ENCODE measurements at places on chromosomes 2 and 18.

- no peak for DNase-seq
Measured at GRCh38 chr2:236550701-236551465, 18.7 kb upstream of the ACKR3 start.

DNA sequence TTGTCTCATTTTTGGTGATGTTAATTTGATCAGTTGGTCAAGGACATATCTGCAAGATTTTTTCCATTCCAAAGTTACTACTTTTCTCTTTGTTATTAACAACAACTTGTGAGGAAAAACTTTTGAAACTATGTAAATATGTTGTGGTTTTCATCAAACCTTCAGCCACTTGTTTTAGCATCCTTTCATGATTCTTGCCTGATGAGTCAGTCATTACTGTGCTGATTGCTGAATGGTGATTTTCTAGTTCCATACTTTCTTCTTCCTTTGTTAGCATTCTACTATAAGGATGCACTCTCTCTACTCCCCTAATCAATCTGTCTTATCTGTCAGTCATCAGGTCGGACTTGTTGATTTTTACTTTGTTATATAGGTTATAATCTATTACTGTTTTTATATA, 10.9 kb downstream of the TMEM87B start:
- no peak for DNase-seq

DNA sequence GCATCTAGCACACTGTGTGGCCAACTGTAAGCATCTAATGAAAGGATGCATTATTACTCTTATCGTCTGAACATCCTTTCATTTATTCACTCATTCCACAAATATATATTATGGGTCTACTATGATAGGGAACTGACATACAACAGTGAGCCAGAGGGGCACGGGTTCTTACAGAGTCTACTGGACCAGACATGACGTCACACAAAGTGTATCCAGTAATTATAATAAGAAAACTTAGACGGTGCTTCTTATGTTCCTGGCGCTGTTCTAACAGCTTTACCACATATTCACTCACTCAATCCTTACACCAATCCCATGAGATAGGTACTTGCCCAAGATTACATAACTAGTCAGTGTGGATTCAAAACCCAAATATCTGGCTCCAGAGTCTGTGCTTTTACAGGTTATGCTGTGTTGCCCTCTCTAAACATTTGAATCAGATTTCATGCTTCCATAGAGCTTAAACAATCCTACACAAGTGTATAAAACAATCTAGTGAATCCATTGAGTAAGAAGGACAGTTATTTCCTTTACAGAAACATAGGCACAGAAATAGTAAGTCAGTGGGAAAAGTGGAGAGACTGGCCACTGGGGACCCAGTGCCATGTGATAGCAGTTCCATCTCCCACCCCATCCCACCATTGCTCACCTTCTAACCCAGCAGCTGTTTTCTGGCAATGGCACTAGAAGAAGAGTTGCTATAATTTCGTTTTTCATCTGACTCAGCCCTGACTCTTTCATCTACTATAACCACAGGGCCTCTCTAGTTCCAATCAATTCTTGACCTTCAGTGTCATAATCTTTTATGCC, 24.2 kb upstream of the ARL5A start:
- no peak for DNase-seq

DNA sequence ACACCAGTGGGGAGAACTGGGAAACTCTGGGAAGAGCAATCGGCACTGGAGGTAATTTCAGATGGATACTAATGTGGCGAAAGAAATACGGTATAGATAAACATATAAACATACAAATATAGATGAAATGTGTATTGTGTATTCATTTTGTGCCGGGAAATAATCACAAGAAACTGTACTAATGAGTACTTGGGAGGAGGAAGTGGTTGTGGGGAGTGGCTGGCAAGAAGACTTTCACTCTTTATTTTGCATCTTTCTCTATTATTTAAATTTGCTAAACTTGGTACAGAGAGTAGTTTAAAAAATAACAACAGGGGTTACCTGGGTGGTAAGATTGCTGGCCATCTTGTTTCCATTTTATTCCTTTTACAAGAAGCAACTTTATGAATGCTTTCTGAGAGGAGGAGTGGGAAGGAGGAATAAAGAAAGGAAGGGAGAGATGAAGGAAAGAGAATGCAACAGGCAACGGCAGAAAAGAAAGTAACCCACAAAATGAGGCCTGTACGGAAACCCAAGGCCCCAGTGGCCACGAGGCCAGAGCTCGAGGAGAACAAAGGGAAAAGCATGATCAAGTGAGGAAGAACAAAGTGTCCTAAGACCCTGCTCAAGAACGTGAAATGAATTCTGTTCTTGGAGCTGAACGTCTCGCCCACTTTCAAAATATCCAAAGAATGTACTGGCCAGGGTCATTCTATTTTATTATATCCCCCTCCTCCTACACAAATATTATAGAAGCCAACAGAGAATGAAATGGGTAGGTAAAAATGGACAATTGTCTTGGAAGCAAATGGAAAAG, 45.2 kb downstream of the FAM178B start:
- no peak for DNase-seq

- no peak for DNase-seq
Measured at GRCh38 chr2:236517251-236518031, 52.2 kb upstream of the ACKR3 start.

GRCh38 chr2:42722320-42723190, 41.4 kb downstream of the OXER1 start:
- DNase-seq: peak; percentile 35

GRCh38 chr2:41400088-41400665, 647.6 kb upstream of the PKDCC start:
- DNase-seq: no peak

- peak; percentile 10 for DNase-seq
Measured at GRCh38 chr2:144596073-144596871, 76.4 kb upstream of the ZEB2 start.

DNA sequence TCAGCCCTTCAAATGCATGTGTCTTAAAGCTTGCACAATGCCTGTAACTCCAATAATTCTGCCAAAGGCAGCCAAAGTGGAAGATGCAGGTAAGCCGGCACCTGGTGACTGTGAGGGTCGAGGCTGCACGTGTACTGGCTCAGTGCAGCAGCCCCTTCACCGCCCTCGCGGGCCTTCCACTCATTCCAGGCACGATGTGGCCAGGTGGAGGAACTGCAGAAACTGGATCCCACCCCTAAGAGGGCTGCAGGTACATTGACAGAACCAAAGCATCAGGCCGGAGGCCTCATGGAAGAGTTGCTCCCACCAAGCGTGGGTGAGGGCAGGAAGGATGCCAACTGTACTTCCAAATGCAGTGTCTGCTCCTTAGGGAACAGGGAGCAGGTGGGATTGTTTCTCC, 253.4 kb downstream of the HDAC4 start:
- no peak for DNase-seq

DNA sequence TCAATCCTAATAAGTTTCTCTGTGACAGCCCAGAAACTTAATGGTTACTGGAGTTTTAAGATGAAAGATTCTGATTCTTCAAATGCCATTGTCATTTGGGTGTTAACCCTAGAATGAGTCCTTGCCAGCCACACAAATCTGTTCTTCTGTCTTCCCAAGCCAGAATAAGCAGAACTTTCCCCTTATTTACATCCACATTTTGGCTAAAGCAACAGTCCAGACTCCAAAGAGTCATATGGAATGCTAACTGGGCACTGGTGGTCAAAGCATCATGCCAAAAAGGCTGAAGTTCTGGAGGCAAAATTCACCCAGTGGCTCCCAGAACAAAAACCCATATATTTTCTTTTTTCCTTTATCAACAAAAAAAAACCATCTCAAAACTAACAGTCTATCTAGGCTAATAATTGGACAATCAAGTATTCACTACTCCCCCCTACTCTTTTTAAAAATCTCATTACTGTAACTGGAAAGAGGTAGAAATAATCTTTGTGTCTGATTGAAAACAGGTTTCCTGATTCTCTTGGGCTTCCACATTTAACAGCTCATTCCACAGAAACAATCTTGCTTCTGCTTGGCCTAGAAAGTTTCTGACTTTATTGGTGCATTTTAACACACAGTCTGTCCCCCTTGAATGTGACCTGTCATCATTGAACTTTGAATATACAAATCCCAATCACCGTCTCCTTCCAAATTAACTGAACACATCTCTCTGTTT, 89.6 kb upstream of the SETBP1 start:
- no peak for DNase-seq

- DNase-seq: no peak
Measured at GRCh38 chr2:21770787-21771186, 647.0 kb downstream of the TDRD15 start.

DNA sequence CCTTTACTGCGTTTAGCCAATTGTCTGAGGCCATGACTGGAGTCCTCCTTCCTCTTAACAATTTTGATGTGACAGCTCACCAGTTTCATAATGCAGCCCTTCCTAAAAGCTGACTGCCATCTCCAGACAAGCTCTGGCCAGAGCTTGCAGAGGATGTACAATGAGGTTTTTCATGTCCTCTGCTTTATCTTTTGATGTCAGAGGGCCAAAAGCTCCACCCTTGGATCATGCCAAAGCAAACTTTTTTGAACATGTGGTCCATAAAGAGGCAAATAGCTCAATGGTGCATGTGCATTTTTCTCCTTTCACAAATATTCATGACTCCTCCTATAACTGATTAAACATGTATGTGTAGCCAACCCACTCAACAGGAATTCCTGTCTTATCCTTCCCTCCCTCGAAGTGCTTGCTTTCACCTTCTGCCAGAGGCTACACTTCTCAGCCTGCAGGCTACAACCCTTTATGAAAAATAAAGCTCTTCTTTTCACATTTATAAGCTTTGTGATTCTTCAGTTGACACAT, 266.2 kb downstream of the FBXO15 start:
- DNase-seq: no peak

DNA sequence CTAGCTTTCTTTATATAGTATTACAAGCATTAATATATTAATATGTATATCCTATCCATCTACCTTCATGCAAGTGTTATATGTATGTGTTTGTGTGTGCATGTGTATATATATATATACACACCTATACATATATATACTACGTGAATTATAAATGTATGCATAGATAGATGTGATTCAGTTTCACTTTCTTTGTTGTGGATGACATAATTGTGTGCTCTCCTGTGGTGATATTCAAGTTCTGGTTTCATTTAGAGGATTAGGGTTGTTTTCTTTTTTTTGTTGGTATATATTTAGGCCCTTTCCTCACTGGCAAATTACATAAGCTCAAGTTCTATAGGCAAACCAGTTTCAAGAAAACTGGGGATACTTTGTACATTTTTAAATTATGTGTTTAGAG, 225.7 kb upstream of the FANCL start:
- no peak for DNase-seq

DNA sequence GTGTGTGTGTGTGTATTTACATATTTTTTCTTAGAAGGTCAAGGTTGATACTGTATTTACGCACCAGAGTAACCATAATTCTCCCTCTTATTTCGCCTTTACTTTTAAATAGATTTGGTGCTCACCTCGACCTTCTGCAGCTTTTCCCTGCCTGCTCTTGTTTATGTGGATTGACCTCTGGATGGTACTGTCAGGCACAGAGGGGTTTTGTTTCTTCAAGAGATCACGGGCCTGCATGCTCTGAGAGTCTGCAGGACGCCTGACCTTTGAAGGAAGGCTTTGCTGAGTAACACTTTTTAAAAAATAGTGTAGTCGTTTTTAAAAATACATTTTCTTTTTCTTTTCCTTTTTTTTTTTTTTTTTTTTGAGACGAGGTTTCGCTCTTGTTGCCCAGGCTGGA, 18.1 kb upstream of the EFHD1 start:
- DNase-seq: no peak

GRCh38 chr2:49686897-49687442, 532.7 kb upstream of the FSHR start:
- no peak for DNase-seq

DNA sequence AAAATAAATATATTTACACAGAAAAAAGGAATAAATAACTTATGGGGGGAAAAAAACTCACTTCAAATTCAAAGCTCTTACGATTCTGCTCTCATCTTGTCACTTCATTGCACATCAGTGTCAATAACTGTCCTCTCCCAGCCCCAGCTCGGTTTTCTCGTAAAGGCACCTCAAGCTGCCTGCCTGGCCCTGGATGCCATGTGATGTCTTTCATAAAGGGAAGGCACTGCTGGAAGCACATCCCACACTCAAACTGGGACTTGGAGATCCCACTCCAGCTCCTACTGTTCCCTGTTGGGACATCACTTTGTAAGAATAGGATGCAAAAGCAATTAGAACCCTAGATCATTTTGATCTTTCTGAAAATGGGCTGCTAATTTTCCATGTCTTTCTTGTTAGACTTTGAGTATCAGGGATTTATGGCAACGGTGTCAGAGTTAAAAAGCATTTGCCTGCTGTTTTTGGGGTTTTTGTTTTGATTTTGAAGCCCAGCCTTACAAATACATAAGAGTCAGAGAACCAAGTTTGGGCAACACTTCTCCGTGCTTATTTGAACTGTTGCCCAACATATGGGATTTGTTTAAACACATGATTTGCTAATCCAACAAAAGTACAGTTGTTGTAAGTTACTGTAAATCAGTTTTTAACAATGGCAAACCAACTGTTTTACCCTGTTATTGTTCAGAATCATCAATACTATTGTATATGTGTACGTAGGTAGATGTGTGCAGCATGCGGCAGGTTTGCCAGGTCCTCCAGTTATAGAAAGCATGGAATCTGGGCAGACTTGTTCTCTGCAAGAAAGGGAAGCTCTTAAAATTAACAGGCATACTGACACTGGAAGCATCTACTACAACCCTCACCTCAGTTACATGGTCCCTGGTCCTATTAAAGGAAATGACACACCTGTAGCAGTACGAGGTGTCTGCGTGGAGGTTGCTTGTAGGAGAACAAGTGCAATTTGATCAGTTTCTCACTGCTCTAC, 20.6 kb downstream of the SERTAD2 start:
- no peak for DNase-seq

GRCh38 chr18:74197705-74198341, 49.5 kb downstream of the TIMM21 start:
- DNase-seq: no peak

DNA sequence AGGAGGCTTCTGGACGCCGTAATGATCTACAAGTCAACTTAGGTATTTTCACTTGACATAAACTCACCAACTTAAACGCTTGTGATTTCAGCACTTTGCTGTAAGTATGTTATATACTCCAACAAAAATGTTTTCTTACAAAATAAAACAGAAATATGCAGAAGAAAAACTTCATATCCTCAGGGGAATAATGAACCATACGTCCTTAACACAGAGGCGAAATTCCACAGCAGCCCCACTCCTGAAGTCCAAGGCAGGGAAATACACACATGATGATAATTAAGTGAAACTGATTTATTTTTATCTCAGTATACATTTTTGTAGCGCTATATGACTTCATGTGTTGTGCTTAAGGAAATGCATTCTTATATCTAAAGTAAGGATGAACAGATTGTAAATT, 335.4 kb upstream of the VWC2L start:
- no peak for DNase-seq

- DNase-seq: no peak
Measured at GRCh38 chr2:234195516-234195915, 145.0 kb downstream of the SPP2 start.

DNA sequence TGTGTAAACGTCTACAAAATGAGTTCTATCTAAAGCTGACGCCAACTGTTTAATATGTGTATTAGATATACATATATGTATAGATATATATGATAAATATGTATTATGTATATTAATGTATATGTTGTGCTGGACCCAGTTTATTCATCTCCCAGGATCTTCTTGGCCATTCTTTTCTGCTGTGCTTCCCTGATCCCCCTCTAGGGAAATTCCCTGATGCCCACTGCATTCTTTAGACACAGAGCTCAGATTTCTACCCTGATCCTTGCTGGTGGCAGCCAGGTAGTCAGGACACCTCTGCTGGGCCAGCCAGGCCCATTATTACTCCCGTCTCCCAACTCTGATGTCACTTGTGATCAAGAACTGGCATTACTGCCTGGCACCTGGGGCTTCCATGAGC, 292.0 kb downstream of the PTPRM start:
- no peak for DNase-seq

GRCh38 chr2:100262046-100262445, 60.3 kb downstream of the LONRF2 start:
- DNase-seq: no peak
